ENCODE measurements at places on chromosomes 11 and 22. TPM values are rescaled to one million over a fixed set of nuclear protein-coding genes. Genes with fewer than 3 reads are reported as not detected.

The SPECC1L gene
- total RNA-seq: 26.0 TPM

The ENTHD1 gene
- total RNA-seq: 0.20 TPM

The CNGA4 gene
- not detected for total RNA-seq

The OR2AG2 gene
- 0.42 TPM for total RNA-seq

DNA sequence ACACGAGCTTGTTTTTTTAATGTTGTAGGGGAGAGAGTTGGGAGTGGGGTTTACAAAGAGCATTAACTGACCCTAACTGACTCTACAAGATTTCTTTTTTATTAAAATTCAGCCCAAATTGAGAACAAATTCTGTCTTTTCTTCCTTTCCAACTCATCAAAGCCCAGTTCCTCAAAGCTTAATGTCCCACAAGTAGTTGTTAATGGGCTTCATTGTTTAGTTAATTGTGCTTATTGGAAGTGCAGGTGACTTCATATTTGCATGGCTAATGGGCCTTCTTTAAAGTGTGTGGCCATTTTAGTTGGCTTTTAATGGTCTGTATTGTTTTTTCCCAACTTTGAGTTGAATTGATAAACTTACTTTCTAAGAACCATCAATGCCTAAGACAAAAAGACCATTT lies 39.8 kb downstream of the MPPED2 start:
- no peaks in the 10 kb centered on the region for H3K4me1 ChIP-seq
- H3K27me3 ChIP-seq: no peaks in the 10 kb centered on the region
- H3K4me3 ChIP-seq: no peak overlapping the region
- H3K36me3 ChIP-seq: no peaks in the 10 kb centered on the region

- H3K4me1 ChIP-seq: no peaks in the 10 kb centered on the region
- no peaks in the 10 kb centered on the region for H3K36me3 ChIP-seq
- H3K4me3 ChIP-seq: no peak overlapping the region
- H3K27me3 ChIP-seq: peaks cover 31% of the 10 kb centered on the region
- H3K27ac ChIP-seq: no peak overlapping the region
Observed at GRCh38 chr22:17501679-17502285, 61.5 kb upstream of the SLC25A18 start.

- H3K27ac ChIP-seq: no peak overlapping the region
- no peaks in the 10 kb centered on the region for H3K36me3 ChIP-seq
- no peak overlapping the region for H3K4me3 ChIP-seq
Observed at GRCh38 chr11:93485983-93486382, 57.2 kb downstream of the SMCO4 start.

DNA sequence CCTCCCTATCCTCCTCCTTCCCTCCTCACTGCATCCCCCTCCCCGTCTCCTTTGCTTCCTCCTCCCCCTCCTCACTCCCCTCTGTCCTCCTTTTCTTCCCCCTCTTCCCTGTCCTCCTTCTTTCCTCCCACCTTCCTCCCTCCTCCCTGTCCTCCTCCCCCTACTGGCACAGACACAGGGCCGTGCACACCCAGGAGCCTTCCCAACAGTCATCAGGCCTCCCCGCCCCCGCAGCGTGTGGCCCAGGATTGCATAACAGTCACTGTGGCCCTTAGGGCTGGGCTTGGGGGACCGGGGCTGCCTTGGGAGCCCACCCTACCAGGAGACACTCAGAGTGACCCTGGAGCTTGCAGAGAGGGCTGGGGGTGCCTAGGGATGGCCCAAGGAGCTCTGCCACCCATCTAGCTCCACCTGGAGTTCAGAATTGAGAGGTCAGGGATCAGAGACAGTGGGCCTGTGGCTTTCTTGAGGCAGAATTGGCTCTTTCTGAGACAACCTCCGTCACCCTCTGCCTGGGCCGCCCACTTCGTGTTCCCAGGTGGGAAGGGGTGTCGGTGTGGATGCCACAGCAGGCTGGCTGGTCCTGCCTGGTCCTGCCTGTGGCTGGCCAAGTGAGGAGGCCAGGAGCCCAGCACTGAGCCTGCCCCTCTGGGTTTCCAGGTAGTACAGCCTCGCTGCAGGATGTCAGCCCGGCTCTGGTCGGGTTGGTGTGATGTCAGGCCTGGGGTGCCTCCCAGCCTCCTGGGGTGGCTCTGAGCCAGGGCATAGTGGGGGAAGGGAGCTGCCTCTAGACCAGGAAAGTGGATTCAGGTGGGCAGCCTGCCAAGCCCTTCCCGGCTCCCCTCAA lies 1.6 kb downstream of the SPI1 start:
- peaks cover 13% of the 10 kb centered on the region for H3K36me3 ChIP-seq
- DNase-seq: peak; percentile 79
- peaks cover 37% of the 10 kb centered on the region for H3K4me1 ChIP-seq
- peak overlapping the region; percentile 86 for H3K27ac ChIP-seq

DNA sequence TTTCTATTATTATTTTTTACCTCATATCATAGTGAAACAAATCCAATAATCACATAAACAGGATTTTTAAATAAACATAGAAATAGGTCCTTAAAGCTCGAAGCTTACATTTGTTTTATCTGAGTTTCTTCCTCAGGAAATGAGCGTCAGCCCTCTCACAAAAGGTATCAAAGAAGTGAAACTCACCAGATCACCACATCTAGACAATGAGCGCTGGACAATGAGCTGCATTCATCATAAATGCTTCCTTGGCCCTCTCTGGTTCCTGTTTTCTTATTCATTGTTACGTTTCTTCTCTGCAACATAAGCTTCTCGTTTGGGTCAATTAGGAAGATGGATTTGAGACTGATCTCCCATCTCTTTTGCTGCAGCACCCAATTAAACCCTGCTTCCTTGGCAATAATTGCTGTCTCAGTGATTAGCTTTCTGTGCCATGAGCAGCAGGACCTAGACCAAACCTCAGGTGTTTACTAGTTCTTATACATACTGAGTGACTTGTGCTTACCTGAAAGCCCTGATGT lies 649.9 kb upstream of the LUZP2 start:
- H3K36me3 ChIP-seq: no peaks in the 10 kb centered on the region
- DNase-seq: no peak
- no peaks in the 10 kb centered on the region for H3K4me1 ChIP-seq
- no peak overlapping the region for H3K27ac ChIP-seq
- no peaks in the 10 kb centered on the region for H3K27me3 ChIP-seq

DNA sequence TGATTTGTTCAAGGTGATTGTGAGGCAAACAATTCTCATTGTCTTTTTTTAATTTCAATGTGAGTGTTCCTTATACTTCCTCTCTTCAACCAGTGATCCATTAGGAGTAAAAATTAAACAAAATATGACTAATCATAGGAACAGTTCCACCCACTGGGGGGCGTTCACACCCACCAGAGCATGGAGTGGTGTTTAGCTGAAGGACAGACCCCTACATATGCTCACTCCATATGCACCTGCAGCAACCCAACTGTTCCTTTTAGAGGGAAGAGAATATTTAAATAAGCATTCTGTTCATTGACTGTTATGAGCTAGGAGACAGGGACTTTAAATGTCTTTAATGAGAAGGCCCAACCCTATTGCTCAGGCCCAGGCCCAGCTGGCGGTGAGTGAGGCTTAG lies 78.7 kb upstream of the DRD2 start:
- no peak overlapping the region for H3K27ac ChIP-seq
- no peaks in the 10 kb centered on the region for H3K36me3 ChIP-seq
- H3K4me3 ChIP-seq: no peak overlapping the region
- H3K4me1 ChIP-seq: peaks cover 40% of the 10 kb centered on the region
- H3K27me3 ChIP-seq: no peaks in the 10 kb centered on the region
- DNase-seq: peak; percentile 37

DNA sequence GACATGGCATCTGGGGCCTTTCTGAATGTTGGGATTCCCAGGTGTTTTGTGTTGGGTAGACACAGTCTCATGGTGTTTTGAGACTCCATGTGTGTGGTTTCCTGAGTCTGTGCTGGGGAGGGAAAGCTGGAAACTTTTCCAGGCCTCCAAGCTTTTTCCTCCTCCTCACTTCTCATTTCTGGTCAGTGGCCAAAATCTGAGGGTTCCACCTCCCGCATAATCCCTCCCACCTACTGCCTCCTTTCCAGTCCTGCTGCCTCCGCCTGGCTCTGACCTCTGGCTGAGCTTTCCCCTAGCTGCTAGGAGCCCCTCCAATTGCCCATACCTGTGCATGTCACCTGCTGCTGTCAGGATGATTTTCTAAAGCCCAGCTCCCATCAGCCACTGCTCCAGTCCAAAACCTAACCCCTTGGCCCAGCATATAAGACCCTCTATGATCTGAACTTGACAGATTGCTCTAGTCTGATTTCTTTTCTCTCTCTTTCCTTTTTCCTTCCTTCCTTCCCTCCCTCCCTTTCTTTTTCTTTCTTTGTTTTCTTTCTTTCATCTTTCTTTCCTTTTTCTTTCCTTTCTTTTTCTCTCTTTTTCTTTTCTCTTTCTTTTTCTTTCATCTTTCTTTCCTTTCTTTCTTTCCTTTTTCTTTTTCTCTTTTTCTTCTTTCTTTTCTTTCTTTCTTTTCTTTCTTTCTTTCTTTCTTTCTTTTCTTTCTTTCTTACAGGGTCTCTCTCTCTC lies 51.4 kb upstream of the NECTIN1 start:
- peaks cover 4% of the 10 kb centered on the region for H3K27me3 ChIP-seq
- no peaks in the 10 kb centered on the region for H3K36me3 ChIP-seq
- no peak overlapping the region for H3K27ac ChIP-seq

GRCh38 chr11:104645261-104646222 lies 252.7 kb downstream of the CASP12 start:
- H3K36me3 ChIP-seq: no peaks in the 10 kb centered on the region
- no peak for DNase-seq
- H3K27ac ChIP-seq: no peak overlapping the region

DNA sequence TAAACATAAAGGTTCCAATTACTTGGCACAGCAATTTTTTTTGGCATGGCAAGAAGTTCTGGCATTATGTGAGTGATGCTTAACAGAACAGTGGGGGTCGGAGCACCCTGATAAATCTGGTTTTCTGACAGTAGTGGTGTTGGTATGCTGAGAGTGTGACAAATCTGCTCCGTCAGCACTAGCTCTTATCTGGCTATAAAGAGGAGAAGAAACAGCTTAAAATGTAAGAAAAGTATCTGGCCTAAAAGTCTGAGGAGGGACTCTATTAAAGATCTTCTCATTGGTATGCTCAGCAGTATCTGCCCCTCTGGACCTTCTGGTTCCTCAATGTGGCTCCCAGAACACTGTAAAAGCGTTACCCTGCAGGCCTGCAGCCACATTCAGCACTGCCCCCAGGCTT lies 137.4 kb downstream of the PLEKHA7 start:
- H3K36me3 ChIP-seq: no peaks in the 10 kb centered on the region
- H3K4me3 ChIP-seq: no peak overlapping the region
- no peaks in the 10 kb centered on the region for H3K4me1 ChIP-seq
- H3K27me3 ChIP-seq: peaks cover 23% of the 10 kb centered on the region

DNA sequence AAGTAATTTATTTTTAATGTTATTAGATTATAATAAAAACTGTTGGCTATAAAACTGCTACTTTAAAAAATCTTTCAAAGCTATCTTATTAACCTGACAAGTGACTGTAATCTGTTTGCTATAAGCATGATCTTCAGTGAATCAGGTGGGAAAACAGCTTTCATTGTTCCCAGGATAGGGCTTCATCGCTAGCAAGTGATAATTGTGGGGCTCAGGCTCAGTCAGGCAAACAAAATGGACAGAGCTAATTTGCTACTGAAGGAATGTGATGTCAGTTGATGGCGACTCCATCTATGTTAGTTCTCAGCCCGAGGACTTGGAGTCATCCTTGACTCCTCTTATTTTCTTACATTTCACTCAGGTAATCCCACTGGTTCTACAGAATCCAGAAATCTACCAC lies 125.0 kb downstream of the RASSF10 start:
- no peak overlapping the region for H3K27ac ChIP-seq
- peaks cover 3% of the 10 kb centered on the region for H3K4me1 ChIP-seq
- H3K4me3 ChIP-seq: no peak overlapping the region
- H3K36me3 ChIP-seq: no peaks in the 10 kb centered on the region

- H3K27me3 ChIP-seq: no peaks in the 10 kb centered on the region
- no peak overlapping the region for H3K27ac ChIP-seq
- H3K4me1 ChIP-seq: no peaks in the 10 kb centered on the region
Observed at GRCh38 chr11:128704517-128704916, 10.6 kb downstream of the FLI1 start.

DNA sequence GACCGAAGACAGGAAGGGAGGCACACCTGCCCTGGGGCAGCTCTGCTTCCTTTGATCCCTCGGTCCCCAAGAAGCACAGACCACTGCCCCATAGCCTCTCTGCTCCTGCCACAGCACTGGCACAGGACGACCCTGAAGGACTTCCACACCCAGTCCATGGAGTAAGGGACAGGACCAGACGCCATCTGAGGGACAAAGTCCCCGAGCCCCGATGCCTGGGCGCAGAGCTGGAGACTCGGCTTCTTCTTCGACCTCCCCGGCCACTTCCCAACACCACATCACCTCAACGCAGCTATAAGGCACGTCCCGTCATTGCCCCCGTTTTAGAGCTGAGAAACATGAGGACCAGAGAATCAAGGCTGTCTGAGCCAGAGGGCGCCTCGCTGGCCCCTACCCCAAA lies 310.5 kb downstream of the BRD1 start:
- H3K4me3 ChIP-seq: no peak overlapping the region
- peaks cover 11% of the 10 kb centered on the region for H3K36me3 ChIP-seq
- H3K27me3 ChIP-seq: no peaks in the 10 kb centered on the region
- DNase-seq: no peak
- no peak overlapping the region for H3K27ac ChIP-seq
- H3K4me1 ChIP-seq: no peaks in the 10 kb centered on the region

DNA sequence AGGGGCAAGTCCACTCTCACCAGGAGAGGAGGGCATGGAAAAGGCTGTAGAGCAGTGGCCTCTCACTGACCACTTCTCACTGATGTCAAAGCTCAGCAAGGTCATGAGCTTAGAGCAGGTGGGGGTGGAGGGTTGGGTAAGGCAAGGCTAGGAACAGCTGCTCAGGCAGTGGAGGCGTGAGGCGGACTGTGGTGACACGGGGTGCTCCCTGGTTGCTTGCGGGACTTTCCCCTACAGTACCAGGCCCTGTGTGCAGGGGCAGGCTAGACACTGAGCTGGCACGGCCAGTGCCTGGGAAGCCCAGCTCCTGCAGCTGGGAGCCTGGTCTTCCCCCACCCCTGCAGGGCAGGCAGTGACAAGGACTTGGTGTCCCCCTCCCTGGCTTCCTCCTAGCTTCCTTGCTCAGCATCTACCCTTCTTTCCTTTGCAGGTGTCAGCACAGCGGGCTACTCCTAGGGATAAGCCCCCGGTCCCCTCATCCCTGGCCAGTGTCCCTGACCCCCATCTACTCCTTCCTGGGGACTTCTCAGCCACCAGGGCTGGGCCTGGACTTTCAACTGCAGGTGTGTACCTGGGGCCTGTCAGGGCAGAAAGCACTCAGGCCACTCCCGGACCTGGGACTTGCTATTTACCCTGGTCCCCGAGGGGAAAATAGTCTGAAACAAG lies 45.6 kb downstream of the PISD start:
- H3K36me3 ChIP-seq: peaks cover 45% of the 10 kb centered on the region
- no peaks in the 10 kb centered on the region for H3K27me3 ChIP-seq
- DNase-seq: no peak
- no peak overlapping the region for H3K27ac ChIP-seq

- H3K27me3 ChIP-seq: peaks cover 76% of the 10 kb centered on the region
- no peaks in the 10 kb centered on the region for H3K4me1 ChIP-seq
- DNase-seq: no peak
Observed at GRCh38 chr11:70141486-70142220, 61.4 kb upstream of the FADD start.

GRCh38 chr11:103086461-103086860 lies 5.5 kb downstream of the DCUN1D5 start:
- peak overlapping the region; percentile 27 for H3K27ac ChIP-seq
- H3K4me3 ChIP-seq: no peak overlapping the region
- H3K27me3 ChIP-seq: no peaks in the 10 kb centered on the region
- no peaks in the 10 kb centered on the region for H3K4me1 ChIP-seq
- peaks cover 76% of the 10 kb centered on the region for H3K36me3 ChIP-seq

- H3K4me1 ChIP-seq: no peaks in the 10 kb centered on the region
- no peak overlapping the region for H3K27ac ChIP-seq
- H3K27me3 ChIP-seq: no peaks in the 10 kb centered on the region
- no peak for DNase-seq
- no peak overlapping the region for H3K4me3 ChIP-seq
- H3K36me3 ChIP-seq: no peaks in the 10 kb centered on the region
Observed at GRCh38 chr11:17974246-17974645, 38.6 kb downstream of the SERGEF start.
